ENCODE measurements at places on chromosomes 6 and 20.
A peak's percentile ranks its signal among the peaks of the same experiment; 100 is the strongest.

DNA sequence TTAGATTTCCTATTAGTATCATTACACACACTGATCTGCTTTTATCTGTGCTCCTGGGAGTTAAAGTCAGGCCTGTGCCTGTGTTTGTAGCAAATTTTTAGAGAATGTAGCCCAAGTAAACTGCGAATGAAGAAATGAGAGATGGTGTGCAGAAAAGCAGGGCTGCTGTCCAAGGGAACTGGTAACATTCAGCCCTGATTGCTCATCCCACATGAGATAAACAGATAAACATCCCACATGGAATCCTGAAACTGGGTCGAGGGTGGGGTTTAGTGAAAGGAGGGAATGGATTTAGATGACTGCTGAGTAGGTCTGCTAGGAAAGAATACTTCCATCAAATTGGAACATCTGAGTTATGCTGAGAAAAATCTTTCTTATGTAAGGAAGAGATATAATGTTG, 69.1 kb downstream of the GRIK2 start:
- DNase-seq: no peak

DNA sequence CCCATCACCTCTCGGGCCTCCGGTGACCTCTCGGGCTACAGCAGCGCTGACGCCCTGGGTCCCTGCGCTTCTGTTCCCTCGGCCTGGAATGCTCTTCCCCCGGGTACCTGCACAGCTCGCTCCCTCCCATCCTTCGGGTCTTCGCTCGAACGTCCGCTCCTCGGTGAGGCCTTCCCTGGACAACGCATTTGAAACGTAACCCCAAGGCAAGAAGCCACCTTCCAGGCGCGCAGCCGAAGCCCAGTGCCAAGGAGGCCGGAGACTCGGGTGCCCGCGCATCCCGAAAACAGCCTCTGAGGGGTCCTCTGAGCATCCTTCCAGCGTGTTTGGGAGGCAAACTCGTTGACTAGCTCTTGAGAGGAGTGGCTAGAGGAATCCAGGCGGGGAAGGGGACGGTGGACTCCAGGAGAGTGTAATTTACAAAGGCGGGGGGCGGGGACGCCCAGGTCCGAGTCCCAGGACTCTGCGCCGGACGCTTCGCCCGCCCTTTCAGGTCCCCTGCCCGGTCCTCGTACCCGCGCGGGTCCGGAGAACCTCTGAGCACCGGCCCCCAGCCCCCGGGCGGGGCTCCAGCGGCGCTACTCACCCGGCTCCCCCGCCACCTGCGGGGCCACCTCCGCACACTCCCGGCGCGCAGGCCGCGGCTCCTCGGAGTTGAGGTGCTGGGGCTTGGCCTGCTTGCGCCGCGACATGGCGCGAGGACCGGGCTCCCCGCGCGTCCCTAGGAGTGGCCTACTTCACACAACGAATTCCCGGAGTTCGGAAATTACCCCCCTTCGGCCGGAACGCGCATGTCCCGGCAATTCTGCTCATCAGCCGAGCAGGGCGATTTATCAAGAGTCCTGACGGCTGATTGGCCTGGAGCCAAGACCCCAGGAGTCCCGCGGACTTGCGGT, 86.8 kb downstream of the ZFP64 start:
- no peak for DNase-seq

DNA sequence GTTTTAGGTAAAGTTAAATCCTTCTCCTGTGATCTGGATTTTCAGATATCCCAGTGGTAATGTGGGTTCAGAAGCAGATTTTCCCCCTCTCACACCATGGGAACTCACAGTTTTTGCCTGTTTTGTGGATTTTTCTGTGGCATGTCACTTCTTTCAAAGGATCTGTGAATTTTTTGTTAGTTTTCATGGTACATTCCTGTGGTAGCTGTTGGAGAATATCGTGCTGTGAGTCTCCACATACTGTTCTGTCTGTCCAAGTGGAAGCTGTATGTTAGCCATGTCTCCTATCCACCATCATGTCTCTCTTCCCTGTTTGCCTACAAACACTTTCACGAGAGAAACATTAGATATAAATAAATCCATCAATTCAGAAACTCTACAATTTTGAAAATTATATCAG, 378.7 kb upstream of the ADGRB3 start:
- DNase-seq: no peak

- DNase-seq: no peak
Observed at GRCh38 chr6:40692337-40692736, 105.2 kb upstream of the LRFN2 start.

GRCh38 chr6:167329014-167329413, 4.1 kb downstream of the TTLL2 start:
- DNase-seq: no peak

GRCh38 chr6:151374036-151374683, 17.2 kb downstream of the ZBTB2 start:
- no peak for DNase-seq

DNA sequence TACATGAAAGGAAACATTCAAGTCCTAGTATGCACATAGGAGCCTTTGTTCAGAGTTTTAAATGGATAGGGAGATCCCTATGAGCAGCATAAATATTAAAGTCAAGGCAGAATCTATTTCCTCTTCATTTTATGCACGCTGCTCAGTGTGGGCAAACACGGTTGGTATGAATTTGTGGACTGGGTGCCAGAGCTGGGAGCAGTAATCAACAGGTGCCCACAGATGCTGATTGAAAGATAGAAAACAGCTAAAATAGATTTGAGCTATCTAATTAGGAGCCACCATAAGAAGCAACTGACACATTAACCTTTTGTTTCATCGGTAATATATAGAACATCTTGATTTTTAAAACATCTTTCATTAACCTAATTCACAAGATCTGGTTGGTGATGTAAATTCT, 175.5 kb downstream of the EYS start:
- DNase-seq: peak; percentile 6
